Sciatic nerve (tissue), 2 donors: ENCODE measurements at places on chromosomes 2 and 18. TPM values are rescaled to one million over a fixed set of nuclear protein-coding genes. Genes with fewer than 3 reads are reported as not detected.

GRCh38 chr2:128604045-128604444 lies 285.4 kb upstream of the HS6ST1 start:
- peak; percentile 47 for DNase-seq

DNA sequence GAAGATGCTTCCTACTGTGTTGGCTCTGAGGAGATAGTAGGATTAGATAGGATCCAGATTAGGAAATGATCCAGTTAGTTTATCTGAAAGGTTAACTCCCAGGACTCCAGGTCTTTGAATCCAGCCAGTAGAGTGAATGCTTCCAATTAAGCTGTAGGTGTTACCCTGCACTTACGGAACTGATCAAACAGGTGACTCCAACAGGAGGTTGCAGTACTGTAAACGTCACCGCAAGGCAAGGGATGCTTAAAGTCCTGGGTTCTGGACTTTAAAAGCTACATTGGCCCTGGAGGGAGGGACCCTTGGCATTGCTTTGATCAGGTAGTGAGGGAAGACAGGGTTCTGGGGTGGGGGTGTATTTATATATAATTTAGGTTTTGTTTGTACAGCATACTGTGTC lies 5.6 kb downstream of the LGALSL start:
- no peak for DNase-seq

DNA sequence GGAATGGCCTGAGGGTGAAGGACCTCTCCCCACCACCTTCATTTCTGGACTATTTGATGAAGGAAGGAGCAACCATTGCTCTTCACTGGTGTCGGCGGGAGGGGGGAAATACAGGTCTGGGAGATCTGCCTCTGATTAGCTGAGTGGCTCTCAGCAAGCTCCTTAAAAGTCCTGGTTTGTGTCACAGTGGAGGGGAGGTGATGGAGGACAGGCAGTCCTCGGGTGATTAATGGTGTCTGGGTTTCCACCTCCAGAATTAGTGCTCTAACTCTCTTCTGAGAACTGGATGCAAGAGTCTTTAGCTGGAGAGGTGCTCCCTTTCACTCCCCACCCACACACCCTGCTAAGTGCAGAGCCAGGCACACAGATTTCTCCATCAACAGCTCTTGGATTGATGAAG lies 83.2 kb downstream of the TTC32 start:
- no peak for DNase-seq

Gene FER1L5
- 0.71 TPM for total RNA-seq

Gene TCF23
- not detected for total RNA-seq

Gene NAT8
- not detected for total RNA-seq
